Kidney tubule cell (primary cell): ENCODE measurements at places on chromosomes 7 and 10.

- DNase-seq: no peak
Measured at GRCh38 chr10:102712089-102712488, 2.1 kb downstream of the ARL3 start.

DNA sequence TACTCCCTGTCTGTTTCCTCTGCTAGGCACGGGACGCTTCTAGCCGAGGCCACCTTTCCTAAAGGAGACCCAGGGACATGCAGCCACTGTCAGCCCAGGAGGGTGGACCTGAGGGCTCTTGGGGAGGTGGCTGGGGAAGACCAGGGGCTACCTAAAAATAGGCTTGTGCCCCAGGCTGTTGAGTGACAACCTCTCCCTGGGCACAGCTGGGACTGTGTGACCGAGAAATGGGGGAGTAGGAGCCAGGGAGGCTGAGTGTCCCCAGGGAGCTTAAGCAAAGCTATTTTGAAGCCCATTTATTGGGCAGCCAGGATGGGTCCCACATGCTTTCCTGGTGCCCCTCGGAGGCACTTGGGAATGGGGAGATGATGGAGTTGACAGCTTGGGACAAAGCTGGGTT is 63.8 kb downstream of the CALML3 start:
- DNase-seq: no peak

GRCh38 chr10:48704156-48704555 is 19.5 kb downstream of the WDFY4 start:
- DNase-seq: no peak

DNA sequence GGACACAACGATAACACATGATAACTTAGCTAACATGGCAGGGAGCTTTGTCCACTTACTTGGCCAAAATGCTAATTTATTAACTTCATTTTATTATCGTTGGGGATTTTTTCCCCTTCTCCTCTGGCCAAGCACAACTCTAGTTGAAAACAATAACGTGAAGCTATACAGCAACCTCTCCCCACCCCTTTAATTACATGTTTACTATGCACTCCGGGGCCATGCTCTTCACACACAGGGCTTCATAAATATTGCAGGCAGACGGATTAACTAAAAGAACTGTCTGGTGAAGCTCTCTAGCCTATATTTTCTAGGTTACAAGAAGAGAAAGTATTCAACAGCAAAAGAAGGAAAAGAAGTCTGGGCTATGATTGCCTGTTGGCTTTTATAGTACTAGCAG is 51.7 kb downstream of the XRCC2 start:
- DNase-seq: no peak

DNA sequence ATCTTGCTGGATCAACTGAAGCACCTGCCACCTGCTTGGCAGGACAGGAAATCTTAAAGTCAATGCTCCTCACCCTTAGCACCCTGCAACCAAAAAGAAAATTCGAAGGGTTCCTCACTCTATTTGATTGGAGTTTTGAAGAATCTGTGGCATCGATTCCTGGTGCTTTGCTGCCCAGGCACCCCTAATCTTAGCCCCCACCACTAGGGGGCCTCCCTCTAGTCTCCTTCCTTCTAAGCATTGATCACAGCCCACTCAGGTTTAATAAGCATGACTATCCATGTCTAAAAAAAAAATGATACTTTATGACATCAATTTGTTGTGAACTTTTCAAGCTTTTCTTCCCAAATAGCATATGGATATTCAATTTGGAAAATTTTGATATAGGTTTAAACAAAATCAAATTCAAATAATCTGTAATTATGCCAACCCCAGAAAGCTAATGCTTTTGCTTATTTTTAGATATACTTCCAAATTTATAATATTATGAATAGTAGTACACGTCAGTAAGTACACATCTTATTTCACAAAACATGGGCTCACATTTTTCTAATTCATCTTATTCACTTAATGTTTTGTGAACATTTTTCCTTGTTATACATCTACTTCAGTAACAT is 45.3 kb downstream of the NRG3 start:
- peak; percentile 10 for DNase-seq

GRCh38 chr10:87545783-87546182 is 41.1 kb downstream of the MINPP1 start:
- no peak for DNase-seq

DNA sequence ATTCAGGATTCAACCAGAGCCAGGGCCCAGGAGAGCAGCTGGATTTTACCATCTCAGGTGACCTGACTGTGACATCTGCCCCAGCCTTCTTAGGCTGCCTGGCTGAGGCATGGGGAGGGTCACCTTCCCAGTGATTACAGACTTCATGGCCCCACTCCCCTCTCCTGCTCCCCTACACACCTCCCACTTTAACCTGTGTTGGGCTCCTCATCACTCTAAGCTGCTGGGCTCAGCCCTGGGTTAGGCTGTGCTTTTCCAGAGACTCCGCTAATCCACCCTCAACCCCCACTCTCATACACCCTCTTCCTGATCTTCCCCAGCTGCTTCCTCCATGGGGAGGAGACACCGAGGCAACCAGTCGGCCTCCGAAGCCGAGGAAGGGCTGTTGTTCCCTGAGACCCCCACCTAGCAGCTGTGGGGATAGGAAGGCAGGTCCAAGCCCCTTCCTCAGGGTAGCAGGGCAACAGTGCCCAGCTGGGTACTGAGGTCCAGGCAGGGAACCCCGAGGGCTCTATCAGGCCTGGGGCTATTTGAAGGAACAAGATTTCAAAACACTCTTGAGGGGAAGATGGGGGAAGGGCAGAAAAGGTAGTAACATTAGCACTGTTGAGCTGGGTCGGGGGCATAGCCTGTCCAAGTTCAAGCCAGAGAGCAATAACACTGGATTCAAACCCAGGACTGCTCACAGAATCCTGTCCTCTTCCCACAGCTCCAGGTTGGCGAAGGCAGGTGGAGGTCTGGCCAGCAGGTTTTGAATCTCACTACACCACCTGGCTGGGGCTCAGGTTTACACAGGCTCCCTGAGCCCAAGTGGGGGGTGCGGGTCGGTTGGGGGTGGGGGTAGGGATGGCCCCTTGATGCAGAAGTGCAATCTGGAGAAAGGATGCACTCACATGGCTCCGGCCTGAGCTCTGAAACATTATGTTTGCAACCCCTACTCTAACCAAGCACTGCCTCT is 1.8 kb downstream of the IMPDH1 start:
- no peak for DNase-seq

- DNase-seq: no peak
Measured at GRCh38 chr7:1663857-1664651, 6.0 kb upstream of the ELFN1 start.

DNA sequence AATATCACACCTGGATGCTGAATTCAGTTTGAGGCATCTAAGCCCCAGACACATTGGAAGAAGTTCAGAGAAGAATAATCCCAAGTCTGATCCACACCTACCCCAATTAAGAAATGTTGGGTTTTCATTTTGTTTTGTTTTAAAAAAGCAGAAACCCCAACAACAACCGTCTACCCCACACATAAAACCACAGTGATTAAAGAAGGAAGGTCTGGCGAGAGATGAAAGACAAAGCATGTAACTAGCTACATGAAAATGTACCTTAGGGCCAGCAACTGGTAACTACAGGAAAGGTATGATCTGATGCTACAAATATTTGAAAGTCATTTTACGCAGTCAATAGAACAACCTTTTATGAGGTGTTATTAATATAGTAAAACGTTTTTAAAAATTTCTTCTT is 1112.3 kb downstream of the GATA3 start:
- DNase-seq: no peak

DNA sequence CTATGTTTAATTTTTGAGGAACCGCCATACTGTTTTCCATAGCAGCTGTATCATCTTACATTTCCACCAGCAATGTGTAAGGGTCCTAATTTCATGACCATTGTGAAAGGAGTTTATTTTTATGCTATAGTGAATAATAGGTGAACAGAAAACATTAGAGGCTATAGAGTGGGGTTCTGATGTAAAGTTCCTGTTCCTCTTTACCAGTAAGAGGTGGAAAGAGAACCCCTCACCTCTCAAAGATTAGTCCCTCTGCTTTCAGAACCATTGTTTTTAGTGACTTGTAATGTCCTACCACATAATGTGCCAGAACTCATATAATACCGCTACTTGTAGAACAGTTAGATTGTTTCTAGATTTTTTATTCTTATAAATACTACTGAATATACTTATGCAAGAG is 34.2 kb downstream of the SUFU start:
- no peak for DNase-seq

- no peak for DNase-seq
Measured at GRCh38 chr7:128796327-128796726, 4.6 kb downstream of the CCDC136 start.

GRCh38 chr10:98088186-98088971 is 46.1 kb upstream of the R3HCC1L start:
- DNase-seq: no peak

GRCh38 chr7:114663502-114663901 is 248.9 kb downstream of the FOXP2 start:
- DNase-seq: peak; percentile 34

DNA sequence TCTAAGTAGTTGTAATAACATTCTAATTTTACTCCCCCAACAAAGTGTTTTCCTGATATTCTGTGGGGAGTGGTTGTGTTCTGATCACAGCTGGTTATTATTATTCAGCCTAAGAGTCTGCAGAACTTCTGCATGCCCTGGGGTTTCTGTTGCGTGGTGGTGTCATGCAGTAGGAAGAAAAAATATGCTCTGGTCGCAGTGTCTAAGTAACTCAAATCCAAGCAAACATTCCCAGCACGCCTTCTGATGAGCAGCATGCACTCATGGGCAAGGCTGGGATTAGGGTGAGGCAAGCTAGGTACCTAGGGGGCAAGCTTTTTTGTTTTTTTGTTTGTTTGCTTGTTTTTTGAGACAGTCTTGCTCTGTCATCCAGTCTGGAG is 112.8 kb upstream of the KMT2E start:
- no peak for DNase-seq

DNA sequence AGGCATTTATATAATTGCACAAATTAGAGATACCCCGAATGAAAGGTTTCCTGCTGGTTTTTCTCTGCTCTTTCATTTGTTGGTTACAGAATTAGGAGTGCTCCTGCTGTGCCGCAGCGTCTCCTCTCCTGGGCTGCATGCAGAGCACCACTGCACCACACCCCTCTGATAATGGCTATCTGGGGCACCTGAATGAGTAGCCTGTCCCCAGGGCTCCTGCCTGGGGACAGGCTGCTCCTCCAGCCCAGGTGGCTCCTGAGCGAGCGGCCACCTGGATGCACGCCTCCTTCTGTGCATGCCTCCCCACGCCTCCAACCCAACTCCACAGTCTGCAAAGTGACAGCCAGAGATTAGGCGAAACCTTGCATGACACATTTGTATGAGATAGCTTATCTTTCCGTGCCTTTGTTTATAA is 242.6 kb upstream of the FZD8 start:
- DNase-seq: no peak

DNA sequence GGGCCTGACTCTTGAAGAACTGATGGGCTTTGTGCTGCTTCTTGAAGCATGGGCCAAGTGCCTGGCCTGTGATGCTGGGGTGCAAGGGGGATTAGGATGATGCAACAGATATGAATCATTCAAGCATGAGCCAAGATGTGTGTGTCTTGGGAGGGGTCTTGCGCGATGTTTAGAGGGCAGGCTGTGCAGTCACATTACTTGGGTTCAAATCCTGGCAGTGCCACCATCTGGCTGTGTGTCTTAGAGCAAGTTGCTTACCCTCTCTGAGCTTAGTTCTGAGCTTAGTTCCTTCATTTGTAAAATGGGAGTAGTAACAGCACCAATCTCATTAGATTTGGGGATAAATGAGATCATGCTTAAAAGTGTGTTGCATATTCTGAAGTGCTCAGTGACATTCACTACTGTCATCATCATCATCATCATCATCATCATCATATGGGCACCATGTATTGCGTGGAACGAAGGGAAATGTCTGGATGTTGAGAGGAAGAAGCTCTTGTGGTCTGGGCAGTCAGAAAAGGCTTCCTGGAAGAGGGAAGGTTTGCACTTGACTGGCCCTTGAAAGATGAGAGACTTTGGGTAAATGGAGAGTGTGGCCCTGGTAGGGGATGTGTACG is 9.3 kb downstream of the UNC5B start:
- no peak for DNase-seq

DNA sequence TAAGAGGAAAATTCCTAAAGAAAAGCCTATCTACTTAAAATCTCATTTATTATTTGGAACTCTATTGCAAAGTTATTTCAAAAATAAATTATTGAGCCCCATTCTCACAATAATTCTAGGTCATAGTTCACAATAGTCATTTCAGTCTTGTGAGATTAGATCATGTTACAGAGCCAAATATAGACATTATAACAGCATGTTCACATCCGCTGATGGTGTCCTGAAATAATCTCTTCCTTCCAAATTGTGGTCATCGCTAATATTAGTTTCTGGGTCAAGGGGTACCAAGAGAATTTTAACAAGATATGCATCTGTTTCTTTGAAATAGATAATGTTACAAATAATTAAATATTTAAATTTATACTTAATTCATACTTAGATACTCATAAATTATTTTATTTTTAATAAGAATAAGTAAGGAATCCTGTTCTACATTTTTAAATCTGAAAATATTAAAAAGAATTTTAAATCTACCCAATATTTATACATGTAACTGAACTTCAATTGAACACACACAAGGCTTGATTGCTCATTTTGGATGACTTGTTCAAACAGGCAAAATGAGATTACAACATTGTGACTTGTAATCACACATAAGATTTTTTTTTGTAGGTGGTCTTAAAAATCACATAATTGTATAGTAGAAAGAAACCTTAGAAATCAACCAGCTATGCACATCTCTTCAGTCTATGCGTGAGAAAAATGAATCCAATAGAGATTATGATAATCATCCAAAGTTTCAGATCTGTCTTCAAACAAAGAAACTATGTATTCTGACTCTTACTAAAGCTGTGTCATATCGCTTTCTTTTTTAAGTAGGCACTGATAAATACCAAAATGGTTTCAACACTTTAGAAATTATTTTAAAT is 13.1 kb downstream of the GNAT3 start:
- peak; percentile 14 for DNase-seq

DNA sequence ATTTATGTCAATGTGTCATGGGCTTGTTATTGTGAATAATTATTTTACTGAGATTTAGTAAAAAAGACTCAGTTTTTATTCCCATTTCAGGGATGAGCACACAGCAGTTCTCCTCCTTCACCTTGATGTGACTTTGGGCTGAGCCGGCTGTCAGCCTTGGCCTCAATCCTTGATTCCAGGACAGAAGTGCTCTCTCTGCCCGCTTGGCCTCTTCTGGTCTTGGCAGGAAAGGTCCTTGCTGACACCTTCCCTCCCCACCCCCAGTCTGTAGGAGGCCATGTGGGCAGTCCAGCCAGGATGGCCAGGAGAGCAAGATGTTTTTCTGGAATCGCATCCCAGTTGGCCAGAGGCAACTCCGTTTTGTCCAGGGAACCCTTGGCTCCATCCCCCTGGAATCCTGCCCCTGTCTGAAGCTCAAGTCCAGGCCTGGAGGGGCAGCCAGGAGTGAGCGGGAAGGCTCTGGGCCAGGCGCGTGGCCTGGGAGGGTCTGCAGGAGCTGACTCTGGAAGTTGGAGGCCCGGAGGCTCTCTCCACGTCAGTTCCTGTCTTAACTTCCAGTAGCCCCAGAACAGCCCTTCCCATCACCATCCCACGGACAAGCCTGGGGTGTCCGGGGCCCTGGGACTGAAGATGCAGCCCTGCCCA is 100.9 kb downstream of the PDGFA start:
- no peak for DNase-seq
